ENCODE measurements at places on chromosomes 5 and 9.

DNA sequence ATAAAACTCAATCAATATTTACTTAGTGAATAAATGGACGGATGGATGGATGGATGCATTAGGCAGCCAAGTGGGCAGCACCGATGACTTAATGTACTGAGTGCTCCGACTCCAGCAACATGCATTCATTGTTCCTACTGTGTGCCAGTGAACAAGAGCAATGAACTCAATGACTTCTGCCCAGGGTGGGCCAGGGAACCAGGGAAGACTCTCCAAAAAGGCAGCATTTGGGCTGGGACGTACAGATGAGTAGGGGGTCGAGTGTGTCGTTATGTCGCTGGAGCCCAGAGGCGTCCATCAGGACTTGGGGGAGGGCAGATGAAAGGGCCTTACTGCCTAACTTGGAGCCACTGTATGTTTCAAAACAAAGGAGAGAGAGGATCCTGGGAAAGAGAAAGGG is 126.4 kb downstream of the KCNIP1 start:
- DNase-seq: no peak

DNA sequence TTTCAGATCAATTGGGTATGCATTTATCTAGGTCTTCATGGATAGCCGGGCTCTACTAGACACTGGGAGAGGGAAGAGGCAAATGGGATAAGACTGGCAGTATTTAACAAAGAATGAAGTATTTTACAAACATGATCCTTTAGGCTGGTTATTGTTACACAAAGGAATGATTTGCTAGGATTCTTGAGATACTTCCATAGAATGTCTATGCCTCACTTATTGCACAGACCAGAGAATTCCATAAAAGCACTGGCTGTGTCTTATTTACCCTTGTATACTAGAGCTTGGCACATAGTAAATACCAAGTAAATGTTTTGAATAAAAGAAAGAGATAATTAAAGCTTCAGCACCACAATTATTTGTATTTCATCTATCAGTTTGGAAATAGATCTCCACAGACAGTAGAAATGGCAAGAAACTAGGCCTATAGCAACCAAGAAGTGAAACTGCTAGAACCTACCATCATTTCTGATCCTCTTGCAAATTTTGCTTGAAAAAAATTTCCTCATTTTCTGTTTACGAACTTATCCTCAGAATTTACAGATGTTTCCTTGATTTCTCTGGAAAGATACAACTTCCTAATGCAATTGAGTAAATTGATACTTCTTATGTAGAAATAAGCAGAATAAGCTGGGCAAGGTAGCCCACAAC is 3.8 kb downstream of the PDCD1LG2 start:
- no peak for DNase-seq

DNA sequence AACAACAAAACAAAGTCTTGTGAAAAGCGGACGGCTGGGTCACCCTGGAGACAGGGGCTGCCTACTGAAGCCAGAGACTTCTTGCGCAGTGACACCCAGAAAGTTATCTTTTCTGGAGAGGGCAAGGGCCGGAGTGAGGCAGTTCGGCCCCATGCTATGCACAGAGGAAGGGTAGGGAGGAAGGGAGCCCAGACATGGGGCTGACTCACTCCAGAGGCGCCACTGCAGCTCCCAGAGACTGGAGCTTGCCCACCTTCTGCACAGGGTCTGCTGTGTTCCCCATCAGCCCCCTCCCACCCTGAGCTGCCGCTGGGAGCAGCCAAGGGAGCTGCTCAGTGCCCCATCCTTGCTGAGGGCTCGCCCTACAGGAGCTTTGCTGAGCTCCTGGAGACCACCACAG is 13.3 kb downstream of the SLC6A3 start:
- no peak for DNase-seq

DNA sequence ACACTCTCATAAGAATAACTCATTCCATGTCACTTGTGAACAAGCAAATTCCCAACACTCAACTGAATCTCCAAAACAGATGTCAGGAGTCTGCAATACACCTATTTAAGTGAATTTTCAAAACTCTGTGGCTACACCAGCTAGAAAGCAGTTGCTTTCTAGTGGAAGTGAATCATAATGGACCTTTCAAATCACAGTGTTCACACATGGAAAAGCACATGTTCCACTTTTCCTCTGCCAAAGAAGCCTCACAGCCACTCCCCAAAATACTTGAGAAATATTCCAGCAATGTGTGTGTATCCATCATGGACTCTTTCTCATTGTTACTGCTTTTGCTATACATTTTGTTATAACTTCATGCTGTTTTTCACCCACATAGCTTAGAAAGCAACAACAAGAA is 17.4 kb downstream of the MARCHF3 start:
- no peak for DNase-seq

DNA sequence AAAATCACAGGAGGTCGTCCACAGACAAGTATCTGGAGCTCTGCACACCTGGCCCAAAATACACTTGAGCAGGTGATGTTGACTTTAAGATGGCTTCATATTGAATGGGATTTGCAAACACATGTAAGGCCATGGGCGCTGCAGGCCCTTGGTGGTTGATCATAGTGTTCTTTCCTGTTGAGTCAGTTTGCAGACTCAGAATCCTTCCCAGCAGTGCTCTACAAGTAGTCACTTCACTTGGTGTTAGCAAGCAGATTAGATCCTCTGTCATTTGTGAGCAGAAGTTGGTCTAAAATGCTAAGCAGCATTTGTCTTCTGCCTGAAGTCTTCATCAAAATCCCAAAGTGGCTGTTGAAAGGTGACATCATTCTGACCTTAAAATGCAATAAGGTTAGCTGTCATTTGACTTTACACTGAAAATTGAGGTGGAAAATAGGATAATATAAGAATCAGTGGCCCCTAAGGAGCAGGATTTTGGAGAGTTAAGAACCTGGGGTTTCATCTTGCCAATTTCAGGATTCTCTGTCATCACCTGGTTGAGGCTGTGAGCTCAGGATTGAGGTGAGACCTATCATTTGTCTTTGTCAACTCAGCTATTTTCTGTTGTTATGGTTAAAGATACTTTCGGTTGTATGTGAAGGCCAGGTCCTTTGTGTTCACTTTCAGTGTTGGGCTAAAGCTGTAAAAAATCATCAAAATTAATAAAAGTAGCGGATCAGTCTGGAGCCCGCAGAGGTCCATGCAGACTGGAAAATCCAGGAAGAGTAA is 114.5 kb downstream of the LRRC70 start:
- no peak for DNase-seq

- no peak for DNase-seq
Measured at GRCh38 chr5:122639864-122640263, 135.0 kb upstream of the SNX2 start.

GRCh38 chr5:97142521-97143254 is at the start of gene LIX1:
TSS of gene LIX1 (minus strand) at chr5:97142611. CDS start at chr5:97142576, 35 bp downstream.
- no peak for DNase-seq

DNA sequence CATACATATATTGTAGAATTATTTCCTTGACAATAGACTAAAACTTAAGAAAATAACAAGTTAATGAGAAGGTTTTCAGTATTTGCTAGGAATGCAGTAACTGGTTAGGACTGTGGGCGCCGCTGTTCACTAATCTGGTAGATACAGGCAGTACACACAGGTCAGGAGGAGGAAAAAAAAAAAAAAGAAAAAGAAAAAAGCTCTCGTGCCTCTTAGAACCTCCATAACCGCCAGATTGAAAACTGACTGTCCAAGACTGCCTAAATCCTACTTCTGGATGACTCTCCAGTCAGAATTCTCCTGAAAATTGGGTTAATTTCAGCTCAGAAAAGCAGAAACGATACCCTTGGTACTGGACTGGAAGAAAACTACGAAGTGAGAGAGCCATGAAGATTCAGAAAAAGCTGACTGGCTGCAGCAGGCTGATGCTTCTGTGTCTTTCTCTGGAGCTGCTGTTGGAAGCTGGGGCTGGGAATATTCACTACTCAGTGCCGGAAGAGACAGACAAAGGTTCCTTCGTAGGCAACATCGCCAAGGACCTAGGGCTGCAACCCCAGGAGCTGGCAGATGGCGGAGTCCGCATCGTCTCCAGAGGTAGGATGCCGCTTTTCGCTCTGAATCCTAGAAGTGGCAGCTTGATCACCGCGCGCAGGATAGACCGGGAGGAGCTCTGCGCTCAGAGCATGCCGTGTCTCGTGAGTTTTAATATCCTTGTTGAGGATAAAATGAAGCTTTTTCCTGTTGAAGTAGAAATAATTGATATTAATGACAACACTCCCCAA is at the start of gene PCDHGA1:
PCDHGA1 (plus strand) TSS at position 216 of the 782 bp plus-strand sequence.
- DNase-seq: no peak

- no peak for DNase-seq
Measured at GRCh38 chr5:177542816-177543465, 11.4 kb downstream of the FAM193B start.

DNA sequence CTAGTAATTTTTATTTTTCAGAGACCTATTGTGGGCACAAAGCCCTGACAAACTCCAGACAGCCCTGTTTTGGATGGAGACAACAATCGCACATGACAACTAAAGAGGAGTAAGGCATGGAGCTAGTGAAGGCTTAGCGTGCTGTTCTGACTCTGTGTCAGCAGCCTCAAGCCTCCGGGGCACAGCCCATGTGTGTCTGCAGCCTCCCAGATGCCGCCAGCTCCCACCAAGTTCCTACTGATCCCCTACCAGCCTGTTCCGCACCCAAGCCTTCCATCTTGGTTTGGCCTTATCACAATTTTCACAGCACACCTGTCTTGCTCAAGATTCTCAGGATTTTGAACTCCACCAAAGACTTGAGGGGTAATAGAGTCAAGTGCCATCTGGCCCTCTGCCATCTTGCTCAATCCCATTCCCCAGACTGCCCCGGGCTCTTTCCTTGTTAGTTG is 70.3 kb upstream of the SH3PXD2B start:
- DNase-seq: no peak

- DNase-seq: no peak
Measured at GRCh38 chr5:101783241-101784013, 512.7 kb downstream of the SLCO4C1 start.

DNA sequence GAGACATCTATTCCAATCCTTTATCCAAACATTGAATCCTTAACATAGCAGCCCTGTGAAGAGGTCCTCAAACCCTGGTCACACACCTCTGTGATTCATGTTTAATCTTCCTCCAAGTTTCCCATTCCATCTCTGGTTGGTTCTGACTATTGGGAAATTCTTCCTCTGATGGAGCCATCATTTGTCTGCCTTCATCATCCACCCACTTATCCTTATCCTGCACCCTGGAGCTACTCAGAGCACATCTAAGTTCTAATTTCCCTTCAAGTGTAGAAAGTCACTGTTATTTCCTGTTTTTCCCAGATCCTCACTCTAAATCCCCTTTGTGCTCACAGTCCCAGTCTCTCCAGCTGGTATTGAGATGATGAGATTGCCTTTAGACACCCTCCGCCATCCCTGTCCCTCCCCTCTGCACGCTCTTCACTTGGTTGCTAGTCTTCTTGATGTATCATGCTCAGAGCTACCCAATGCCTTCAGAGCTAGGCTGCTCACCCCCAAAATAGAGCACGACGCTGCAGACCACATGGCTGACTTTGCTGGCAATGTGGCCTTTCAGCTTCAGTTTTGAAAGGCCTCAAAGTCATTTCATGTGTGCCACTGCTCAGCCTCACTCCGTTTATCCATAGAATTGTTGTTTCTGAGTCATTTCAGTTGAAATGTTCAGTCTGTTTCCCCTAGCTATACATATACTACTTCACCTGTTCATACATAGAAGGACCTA is 154.3 kb downstream of the PALM2AKAP2 start:
- no peak for DNase-seq
